ENCODE measurements at places on chromosomes 7 and 10. TPM values are rescaled to one million over a fixed set of nuclear protein-coding genes. Genes with fewer than 3 reads are reported as not detected.

Gene HHEX
- total RNA-seq = 48.2 TPM

Gene PPP1R17
- total RNA-seq = not detected

Gene VSTM4
- total RNA-seq = under 0.01 TPM

Gene ERCC6
- total RNA-seq = 27.3 TPM

Gene PRPS1L1
- total RNA-seq = not detected

Gene PIK3CG
- 6.7 TPM for total RNA-seq

Gene RPEL1
- total RNA-seq = 0.32 TPM

Gene SDK1
- 0.32 TPM for total RNA-seq

Gene SEPHS1
- 34.8 TPM for total RNA-seq

Gene CUZD1
- total RNA-seq = 0.91 TPM

Gene GPR22
- total RNA-seq = not detected

Gene LRRC18
- not detected for total RNA-seq

Gene TFEC
- total RNA-seq = 1.9 TPM

Gene PTPN20
- total RNA-seq = 1.2 TPM

Gene CALHM1
- not detected for total RNA-seq

Gene DGKI
- 0.15 TPM for total RNA-seq

Gene GHRHR
- not detected for total RNA-seq

Gene PON1
- not detected for total RNA-seq

Gene FRAT1
- 2.9 TPM for total RNA-seq

Gene SPDYE5
- total RNA-seq = not detected

Gene SLC13A1
- not detected for total RNA-seq

Gene AMPH
- total RNA-seq = 3.9 TPM

Gene KCNMA1
- total RNA-seq = 1.4 TPM

Gene CLIP2
- total RNA-seq = 25.5 TPM

Gene CYP3A7
- total RNA-seq = not detected

Gene CELF2
- total RNA-seq = 4.5 TPM

Gene SAP25
- total RNA-seq = not detected

Gene AKR1C8
- not detected for total RNA-seq

Gene LFNG
- 8.8 TPM for total RNA-seq

Gene PAPOLB
- total RNA-seq = 0.15 TPM

Gene MTERF1
- 16.7 TPM for total RNA-seq

Data from epithelial cell of umbilical artery (primary cell).